AG04449 (cell line): ENCODE measurements at places on chromosomes 4 and X.

GRCh38 chr4:187552781-187553180, 442.8 kb upstream of the ZFP42 start:
- DNase-seq, result no peak

GRCh38 chr4:3335385-3335784, 42.6 kb downstream of the RGS12 start:
- DNase-seq, result no peak

DNA sequence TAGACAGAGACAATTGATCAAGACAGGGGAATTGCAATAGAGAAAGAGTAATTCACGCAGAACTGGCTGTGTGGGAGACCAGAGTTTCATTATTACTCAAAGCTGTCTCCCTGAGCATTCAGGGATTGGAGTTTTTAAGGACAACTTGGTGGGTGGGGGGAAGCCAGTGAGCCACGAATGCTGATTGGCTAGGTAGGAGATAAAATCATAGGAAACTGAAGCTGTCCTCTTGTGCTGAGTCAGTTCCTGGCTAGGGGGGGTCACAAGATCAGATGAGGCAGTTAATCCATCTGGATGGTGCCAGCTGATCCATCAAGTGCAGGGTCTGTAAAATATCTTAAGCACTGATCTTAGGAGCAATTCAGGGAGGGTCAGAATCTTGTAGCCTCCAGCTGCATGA, 358.6 kb downstream of the GPM6A start:
- DNase-seq, result no peak

DNA sequence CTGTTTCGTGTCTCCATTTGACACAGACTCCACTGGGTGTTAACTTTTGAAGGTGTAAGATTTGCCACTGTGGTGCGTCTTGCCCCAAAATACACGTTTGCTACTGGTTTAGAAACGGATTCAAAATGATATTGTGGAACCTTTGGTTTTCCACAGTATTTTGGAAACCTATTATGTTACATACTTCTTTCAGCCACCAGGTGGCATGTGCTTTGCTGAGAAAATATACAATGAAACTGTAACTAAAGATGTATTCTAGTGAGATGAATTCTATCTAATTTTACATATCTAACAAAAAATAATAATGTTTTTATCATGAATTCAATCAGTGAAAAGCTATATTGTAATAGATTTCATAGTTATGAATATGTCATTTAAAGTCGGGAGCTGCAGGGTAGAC, 28.4 kb upstream of the SLITRK4 start:
- DNase-seq, result no peak

DNA sequence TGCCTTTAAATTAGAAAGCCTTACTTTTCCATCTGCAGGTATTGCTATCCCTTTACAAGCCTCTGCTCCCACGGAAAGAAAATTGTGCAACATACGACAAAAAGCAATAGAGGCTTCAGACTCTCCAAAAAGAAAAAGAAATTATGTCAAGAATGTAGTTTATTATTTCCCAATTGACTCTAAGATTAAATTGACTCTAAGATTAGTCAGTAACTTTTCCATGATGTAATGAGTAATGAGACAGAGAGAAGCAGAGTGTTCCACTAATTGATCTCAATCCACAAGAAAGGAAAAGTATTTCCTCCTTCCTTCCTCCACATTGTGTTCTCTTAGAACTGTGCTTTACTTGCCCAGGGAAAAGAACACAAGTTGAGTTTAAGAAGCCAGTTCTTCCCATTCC, 345.7 kb upstream of the HS3ST1 start:
- no peak for DNase-seq

- no peak for DNase-seq
Observed at GRCh38 chr4:2947926-2948325, 15.3 kb downstream of the NOP14 start.

DNA sequence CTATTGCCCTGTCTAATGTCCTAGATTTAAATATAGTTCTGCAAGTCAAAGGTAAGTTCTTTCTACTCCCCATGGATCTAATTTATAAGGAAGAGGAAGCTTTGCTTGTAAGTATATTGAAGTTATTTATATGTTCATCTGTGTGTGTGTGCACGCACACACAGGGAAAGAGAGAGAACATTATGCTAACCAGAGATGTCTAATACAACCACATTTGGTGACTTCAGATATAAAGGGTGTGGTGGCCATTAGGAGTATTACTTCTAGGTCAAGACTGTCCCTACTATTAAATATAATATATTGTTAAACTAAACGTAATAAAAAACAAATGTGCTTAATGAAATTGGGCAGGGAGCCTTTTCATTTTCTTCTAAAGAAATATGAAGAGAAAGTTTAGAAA, 4.1 kb downstream of the DCK start:
- no peak for DNase-seq
